Natural killer cell treated with Interleukin-12 subunit alpha and Interleukin-12 subunit beta and Interleukin-15 and Interleukin-18, amount 100 ng/mL, for 72 hours (primary cell): ENCODE measurements at places on chromosomes 16 and 17. TPM values are rescaled to one million over a fixed set of nuclear protein-coding genes. Genes with fewer than 3 reads are reported as not detected.

DNA sequence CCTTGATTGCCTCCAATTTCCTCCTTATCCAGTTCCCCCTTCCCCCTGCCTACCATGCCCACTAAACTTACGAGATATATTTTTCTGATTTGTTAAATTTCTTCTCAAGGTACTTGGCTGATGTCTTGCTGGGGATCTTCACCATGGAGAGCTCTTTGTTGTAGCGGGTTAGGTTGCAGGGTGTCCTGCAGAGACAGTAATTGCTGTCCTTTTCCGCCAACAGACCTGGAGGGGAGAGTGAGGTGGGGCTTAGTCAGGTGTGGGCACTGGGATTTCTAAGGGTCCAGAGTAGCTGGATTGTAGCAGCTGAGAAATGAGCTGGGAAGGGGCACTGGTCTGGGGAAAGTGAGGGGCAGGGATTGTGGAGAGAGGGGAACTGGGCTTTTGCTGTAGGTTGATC is 32.1 kb downstream of the SPACA3 start:
- no peak for DNase-seq

GRCh38 chr16:3194792-3195191 is 6.8 kb downstream of the OR1F1 start:
- no peak for DNase-seq

- DNase-seq: no peak
Observed at GRCh38 chr16:84196727-84197394, 5.9 kb downstream of the ADAD2 start.

DNA sequence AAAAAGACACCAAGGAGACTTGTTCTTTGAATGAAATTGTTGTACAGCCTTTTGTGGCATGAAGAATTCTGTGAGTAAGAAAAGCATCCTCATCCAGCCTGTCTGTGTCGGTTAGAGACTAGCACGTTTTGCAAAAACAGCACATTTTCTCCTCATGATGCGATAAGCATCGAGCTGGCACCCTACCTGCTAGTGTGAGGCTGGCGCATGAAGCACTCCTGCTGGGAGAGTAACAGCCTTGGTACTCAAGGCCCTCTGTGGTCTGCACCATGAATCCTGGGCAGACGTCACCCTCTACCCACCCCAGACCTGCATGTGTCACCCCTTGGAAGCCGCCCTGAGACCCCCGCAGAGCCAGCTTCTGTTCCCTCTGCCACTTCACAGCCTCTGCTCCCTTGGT is 92.6 kb upstream of the TMEM132E start:
- DNase-seq: peak; percentile 15

CAMKK1 gene
- 1.5 TPM for total RNA-seq

DNA sequence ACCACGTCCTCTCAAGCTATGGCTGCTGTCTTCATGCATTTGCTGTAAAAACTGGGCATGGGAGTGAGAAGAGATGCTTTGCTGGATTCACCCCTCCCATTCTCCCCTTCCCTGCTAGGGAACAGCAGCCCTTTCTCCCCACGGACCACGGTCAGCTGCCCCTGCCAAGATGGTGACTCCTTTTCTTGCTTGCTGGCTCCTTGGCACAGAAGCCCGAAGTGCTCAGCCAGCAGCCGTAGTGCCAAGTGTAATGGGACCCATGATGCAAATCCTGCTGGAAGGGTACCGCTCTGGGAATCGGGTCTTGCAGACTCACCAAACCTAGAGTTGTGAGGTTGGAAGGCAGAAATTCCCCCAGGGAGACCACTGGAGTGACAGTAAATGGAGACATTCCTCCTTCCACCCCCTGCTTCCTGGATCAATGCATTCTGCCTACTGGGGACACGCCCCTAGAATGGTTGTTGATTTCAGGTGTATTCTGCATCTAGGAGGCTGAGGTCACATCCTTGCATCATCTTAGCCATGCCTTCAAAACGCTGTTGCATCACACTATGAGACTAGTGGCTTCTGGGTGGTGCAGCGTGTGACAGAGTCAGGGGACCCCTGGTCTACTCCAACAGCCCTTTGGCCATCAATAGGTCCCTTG is 63.0 kb upstream of the CBX4 start:
- peak; percentile 31 for DNase-seq

DNA sequence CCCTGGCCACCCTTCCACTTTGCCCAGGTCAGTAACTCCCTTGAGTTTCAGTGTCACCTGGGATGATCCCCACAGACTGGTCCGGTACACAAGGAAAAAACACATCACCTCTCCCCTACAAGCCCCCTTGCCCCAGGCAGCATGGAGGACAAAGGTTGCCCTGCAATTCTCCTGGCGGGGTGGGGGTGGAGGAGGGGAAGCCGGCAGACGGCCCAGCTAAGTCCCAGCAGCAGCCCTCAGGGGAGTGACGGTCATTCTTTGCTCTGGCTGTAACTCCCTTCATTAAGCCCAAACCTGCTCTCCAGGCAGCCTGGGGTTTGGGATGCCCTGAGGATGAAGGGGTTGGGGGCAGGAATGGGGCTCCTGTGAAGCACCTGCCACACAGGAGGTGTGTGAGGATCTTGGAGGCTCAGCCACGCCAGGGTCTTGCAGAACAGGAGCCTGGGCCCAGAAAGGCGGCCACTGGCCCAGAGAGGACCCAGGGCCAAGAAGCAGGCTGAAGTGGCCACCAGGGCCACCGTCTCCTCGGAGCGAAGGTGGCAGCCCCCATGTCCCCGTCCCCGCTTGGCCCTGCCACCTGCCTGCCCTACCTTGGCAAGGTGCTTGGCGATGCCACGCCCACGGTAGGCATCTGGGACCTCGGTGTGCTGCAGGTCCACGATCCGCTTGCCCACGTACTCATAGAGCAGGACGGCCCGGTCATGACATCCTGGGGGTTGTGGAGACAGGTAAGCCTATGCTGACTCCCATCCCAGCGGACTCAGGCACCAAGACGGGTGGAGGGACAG is 9.5 kb downstream of the NATD1 start:
- DNase-seq: no peak

TBC1D3I gene
- 2.1 TPM for total RNA-seq

DNA sequence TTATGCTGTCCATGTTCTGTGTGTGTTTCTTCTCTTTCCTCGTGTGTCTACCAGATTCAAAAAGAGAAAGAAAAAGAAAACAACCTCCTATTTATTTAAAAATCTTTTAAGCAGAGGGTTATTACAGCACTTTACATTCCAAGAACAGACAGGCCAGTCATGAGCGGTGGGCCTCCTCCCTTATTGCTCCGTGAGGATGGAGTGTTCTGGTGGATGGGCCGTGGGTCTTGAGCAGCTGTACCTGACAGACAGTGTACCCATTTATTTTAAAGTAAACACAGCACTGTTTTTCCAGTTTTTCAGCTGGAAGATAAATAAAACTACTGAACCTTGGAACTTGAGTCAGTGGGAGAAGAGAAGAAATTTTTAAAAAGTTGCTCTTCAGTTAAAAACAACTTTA is 52.4 kb downstream of the WWP2 start:
- no peak for DNase-seq

DNA sequence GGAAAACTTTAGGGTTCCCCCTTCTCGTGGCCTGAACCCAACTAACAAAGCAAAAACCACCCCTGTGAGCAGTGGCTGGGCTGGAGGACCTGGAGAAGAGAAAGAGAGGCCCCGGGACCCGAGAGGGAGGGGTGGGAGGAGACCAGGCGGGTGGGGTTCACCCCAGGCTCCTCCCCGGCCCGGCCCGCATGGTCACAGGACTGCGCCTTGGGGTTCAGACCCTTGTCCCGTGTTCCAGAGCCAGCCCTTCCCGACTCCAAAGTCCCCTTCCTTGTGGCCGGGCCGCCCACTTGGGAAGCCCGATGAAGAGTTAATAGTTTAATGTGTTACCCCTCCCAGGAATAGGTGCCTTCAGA is 852 bp downstream of the MARVELD3 start:
- DNase-seq: no peak

DNA sequence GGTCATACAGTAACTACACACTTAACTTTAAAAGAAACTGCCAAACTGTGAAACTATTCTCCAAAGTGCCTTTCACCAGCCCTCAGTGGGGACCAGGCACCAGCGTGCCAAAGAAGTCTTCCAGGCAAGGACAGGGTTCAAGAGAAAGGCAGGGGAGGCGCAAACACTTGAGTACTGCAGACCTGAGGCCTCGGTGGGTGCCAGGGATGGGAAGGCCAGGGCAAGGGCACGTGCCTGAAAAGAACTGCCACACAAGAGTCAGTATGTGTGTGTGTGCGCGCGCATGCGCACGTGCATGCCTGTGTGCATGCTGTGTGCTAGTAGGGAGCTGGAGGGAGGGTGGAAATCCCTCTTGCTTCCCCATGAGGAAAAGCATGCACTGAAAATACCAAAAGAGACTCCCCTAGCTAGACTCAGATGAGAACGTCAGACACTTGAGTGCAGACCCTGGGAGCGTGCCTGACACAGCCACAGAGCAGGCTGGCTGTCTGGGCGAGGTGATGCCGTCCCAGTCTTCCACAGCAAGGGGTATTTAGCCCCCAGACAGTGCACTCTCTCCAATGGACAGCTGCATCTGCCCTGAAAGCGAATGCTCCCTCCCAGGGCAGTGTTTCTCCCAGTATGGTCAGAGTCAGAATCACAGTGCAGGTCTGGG is 40.1 kb upstream of the GSG1L start:
- peak; percentile 22 for DNase-seq

C16orf54 gene
- total RNA-seq: 15.1 TPM

SRR gene
- 19.8 TPM for total RNA-seq

DNA sequence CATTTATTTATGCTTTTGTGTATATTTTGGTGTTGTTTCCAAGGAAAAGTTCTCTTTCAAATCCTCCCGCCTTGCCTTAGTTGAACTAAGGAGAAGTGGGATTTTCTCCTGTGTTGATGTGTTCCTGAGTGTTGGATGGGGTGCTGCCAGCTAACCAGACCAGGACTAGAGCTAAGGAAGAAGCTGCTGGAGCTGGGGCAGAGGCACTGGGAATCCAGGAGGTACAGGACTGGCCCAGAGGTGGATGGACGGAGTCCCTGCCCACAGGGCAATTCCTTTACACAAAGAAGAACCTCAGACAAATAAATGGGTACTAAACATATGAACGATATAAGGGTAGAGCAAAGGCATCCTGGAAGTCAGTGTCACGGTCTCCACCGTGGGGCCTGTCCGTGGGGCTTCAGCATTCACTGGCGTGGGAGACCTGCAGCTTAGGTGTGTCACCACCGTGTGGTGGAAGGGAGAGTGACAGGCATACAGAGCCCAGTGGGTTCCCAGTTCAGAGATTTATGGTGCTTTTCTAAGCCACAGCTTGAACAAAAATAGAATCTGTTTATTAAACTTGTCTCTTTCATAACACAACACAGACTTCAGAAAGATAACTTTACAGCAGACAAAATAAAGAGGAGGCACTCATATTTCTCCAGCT is 270.7 kb downstream of the NTN1 start:
- no peak for DNase-seq

DNA sequence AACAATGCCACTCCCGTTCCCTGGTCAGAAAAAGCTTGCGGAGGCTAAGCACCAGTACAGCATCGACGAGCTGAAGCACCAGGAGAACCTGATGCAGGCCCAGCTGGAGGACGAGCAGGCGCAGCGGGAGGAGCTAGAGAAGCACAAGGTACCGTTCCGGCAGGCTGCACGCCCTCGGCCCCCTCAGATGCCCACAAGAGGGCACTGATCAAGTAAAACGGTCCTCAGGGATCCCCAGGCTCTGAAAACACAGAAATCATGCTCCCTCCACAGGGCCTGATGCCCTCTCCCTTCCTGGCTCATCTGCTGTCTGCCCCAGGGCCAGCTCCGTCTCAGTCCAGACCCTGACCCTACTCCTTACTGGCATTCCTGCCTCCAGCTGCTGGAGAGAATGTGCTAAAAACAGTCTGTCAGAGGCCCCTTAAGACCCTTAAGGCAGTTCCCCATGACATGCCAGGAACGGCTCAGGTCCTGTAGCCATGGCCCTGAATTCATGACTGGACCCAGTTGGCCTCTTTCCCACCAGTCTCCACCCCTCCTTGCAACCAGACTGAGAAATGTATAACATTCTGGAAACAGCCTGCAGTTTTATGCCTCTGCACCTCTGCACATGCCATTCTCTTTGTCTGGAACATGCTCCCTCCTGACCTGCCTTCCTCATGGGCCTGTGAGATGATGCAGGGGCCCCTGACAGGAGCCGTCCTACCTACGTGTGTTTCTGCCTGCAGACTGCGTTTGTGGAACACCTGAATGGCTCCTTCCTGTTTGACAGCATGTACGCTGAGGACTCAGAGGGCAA is 21.8 kb downstream of the DRC3 start:
- no peak for DNase-seq

SHCBP1 gene
- 54.6 TPM for total RNA-seq

- DNase-seq: no peak
Observed at GRCh38 chr16:57873218-57873617, 70.9 kb upstream of the KIFC3 start.

TRAP1 gene
- 257 TPM for total RNA-seq

DNA sequence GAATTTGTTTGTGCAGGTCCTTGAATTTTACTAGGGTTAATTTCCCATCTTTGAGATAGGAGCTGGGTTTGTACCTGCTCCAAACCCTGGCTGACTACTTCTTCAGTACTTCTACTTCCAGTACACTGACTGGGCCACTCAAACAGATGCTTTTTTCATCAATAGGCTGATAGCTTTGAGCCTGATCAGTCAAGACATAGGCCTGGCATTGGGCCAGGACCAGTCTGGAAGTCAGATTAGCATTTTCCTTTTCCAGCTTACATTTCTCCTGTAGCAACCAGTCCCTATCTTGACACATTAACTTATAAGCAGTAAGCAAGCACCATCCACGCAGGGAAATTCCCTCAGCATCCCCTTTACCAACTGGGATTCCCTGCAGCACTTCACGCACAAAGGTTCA is 7.5 kb upstream of the TMEM101 start:
- no peak for DNase-seq

- DNase-seq: no peak
Observed at GRCh38 chr16:9957002-9957401, 225.2 kb downstream of the GRIN2A start.

KRTAP9-2 gene
- not detected for total RNA-seq

GRCh38 chr17:76155988-76156661 is 15.1 kb upstream of the FOXJ1 start:
- DNase-seq: no peak

FOXL1 gene
- not detected for total RNA-seq

NXN gene
- total RNA-seq: 0.61 TPM

DNA sequence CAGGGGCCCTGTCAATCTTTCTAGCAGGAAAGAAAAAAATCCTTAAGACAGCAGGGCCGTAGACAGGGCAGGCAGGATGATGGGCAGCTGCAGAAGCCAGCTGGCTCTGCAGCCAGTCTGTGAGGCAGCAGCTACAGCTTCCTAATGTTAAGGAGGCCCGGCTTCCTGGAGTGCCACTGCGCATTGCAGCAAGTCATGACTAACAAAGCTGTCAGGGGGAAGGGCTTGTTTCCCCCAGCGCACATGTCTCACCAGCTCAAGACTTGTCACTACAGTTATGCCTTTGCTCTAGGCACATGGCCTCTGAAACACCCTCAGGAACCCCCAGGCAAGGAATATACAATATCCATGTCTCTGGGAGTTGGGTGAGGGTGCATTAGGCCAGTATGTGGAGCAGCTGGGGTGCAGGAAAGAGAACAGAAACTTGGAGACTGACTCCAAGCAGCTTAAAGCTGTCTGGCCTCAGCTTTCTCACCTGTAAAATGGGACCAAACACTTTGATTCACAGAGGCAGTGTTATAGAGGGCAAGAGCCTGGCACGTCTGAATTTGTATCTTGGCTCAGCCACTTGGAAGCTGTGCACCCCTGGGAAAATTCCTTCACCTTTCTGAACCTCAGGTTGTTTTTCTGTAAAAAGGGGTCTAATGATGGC is 220.0 kb downstream of the HAPSTR1 start:
- no peak for DNase-seq
